ENCODE measurements at places on chromosomes 6 and 20.

DNA sequence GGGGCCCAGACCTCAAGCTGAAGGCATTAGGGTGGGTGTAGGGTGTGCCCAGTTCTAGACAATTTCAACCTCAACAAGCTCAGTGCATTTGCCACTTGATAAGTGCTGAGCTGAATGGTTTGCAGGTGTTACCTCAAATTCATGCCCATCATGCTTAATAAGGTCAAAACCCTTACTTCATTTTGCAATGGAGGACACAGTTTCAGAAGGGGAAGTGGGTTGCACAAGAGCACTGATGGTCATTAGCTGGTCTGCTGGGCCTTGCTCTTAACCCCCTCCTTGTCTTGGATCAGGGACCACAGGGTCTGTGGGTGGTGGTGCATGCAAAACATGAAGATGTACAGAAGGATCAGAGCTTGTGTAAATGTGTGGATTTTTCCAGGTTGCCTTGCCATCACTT is 71.0 kb upstream of the SIRPA start:
- DNase-seq, result no peak

- no peak for DNase-seq
Observed at GRCh38 chr6:118714756-118715155, 63.4 kb upstream of the CEP85L start.

DNA sequence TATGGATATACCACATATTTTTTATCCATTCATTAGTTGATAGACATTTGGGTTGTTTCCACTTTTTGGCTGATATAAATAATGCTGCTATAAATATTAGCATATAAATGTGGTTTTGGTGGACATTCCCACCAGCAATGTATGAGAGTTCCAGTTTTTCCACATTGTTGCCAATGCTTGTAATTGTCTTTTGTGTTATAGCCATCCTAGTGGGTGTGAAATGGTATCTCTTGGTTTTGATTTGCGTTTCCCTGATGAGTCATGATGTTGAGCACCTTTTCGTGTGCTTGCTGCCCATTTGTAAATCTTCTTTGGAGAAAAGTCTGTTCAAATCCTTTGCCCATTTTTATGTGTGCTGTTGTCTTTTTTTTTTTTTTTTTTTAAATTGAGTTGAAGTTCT is 54.4 kb downstream of the DHX35 start:
- no peak for DNase-seq

DNA sequence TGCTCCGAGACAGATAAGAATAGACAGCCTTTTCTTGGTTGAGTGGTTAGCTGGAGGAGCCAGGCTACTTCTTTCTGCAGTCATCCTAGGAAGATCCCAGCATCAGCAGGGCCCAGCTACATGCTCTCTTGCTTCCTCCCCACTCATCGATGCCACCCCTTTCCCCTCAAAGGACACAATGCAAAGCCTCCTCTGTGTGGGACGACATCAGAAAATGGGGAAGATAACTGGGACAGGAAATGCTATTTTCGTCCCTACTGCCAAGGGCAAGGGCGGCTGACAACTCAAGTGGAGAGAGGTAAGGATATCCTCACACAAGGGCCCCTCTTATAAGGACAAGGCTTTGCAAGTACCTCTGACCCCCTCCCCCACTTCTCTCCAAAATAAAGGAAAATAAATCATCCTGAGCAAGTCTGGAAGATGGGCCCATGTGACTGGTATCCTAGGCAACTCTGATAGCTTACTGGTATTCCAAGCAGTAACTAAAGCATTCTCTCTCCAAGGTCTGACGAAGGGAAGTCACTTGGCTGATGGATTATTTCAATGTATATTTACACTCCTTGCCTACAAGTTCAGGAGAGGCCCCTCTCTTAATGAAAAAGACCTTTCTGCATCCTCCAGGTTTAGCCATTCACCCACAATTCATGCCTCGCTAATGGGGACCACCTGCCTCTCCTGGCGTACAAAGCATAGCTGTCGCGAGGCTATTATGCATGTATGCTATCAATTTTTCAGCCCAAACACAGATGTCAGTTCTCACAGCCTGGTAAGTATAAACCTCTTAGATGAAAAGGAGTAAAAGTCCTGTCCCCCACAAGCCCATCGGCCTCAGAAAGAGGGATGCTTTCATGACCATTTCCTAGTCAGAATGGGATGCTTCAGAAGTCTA is 11.3 kb downstream of the ELMO2 start:
- no peak for DNase-seq

- peak; percentile 72 for DNase-seq
Observed at GRCh38 chr20:49560646-49561045, 7.3 kb downstream of the PTGIS start.

DNA sequence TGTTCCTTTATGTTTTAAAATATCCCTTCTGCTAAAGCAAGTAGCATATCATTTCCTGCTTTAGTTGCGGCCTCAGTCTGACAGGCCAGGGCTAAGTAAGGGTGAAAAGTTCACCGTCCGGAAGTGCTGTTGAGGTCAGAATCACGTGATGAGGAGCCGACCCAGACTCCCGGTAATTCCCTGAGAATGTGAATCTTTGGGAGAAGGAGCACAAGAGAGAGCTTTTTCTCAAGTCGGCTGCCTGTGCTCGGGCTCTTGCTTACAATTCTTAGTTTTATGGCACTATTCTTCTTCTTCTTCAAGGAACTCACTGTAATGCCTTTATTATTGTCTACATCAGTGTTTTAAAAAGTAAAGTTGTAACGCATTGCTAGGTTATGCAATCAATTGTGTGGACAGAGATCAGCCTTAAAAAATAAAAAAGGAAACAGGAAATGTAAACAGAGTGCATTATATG is 309.3 kb downstream of the PRL start:
- peak; percentile 85 for DNase-seq

DNA sequence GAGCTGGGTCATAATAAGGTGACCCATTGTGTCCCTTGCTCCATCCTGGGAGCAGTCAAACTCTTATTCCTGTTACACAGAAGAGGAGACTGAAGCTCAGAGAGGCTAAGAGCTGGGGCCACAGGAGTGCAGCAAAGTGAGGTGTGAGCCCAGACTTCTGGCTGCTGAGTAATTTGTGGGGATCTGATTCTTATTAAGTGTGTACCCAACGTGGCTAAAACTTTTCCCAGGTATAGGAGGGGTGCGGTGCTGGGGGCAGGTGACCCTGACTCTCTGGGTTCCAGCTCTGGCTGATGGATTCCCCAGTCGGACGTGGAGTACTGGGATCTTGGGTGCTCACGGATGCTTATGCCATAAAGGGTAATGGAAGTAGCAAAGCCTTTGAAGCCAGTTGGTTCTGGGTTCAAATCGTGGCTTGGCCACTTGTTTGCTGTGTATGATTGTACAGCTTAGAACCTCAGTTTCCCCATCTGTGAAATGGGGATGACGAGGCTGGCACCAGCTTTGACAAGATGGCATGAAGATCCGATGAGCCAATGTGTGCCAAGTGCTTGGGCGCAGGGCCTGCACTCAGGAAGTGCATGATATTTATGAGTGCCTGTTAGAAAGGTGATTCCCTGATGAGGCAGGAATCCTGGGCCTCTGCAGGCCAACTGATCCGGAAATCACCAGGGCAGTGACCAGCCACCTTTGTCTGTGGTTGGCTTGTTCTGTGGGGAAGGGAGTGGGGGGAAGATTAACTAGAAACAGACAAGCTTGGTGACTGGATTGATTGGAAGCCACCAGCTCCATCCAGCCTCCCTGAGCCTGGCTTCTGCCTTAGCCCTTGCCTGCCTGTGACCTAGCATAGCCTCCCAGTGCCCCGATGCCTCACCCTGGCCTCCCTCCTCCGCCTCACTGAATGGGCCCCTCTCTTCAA is 6.0 kb downstream of the SRC start:
- peak; percentile 52 for DNase-seq

DNA sequence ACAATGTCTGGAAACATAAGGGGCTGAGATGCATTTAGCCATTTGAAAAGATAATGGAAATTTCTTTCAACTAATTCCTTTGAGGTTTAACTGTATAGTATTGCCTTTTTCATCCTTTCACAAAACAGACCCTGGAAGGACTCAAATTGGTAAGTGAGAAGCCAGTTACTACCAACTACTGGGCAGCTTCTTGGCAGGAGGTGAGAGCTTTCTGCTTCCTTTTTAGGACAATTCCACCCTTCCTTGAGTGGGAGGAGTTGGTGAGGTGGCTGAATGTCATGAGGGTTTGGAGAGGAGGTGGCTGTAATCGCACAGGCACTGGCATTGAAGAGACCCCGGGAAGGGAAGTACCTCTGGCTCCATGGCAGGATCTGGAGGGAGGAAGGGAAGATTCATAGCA is 341.1 kb downstream of the NRN1 start:
- no peak for DNase-seq

DNA sequence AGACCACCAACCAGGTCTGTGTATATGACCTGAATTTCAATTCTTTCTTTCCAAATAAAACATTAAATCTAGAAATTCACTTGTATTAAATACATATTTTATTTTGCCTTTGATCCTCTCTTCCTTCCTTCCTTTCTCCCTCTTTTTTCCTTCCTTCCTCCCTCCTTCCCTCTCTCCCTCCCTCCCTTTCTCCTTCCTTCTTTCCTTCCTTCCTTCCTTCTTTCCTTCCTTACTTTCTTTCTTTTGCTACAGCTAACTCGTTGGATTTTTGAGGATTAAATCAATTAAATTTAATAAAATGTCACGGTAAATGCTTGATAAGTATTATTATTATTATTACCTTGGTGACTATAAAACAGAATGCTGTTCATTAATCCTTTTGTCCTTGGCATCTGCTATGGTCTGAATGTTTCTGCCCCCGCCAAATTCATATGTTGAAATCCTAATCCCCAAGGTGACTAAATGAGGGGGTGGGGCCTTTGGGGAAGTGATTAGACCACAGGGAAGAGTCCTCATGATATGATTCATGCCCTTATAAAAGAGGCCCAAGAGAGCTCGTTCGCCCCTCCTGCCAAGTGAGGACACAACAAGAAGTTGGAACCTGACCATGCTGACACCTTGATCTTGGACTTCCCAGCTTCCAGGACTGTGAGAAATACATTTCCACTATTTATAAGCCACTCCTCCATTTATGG is 67.6 kb upstream of the BTBD3 start:
- no peak for DNase-seq

GRCh38 chr6:100475554-100476320 is 11.0 kb upstream of the SIM1 start:
- no peak for DNase-seq

DNA sequence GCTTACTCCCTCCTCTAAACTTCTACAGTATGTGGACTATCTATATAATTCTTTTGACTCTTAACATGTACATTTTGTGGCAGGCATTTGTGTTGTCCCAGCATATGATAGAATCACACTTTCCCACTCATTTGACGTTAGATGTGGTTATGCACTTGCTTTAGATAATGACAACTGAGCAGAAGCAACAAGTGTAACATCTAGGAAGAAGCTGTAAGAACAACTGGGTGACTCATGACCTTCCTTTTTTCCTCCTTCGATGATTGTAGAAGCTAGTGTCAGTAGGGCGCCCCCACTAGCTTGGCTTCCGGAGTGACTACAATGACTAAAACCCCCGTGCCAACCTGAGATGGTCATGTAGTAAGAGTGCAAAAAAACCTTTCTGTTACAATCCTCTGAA is 74.6 kb upstream of the CEP85L start:
- no peak for DNase-seq

- DNase-seq, result no peak
Observed at GRCh38 chr6:35471836-35472345, 3.7 kb downstream of the RPL10A start.

GRCh38 chr20:63626424-63627128 is at the start of gene GMEB2:
GMEB2 (minus strand) TSS chr20:63627101; CDS start chr20:63619397, 7,704 bp downstream.
- DNase-seq, result peak; percentile 86

- no peak for DNase-seq
Observed at GRCh38 chr20:16518784-16519084, 54.5 kb downstream of the KIF16B start.

- no peak for DNase-seq
Observed at GRCh38 chr20:32285621-32286371, 8.3 kb downstream of the KIF3B start.

DNA sequence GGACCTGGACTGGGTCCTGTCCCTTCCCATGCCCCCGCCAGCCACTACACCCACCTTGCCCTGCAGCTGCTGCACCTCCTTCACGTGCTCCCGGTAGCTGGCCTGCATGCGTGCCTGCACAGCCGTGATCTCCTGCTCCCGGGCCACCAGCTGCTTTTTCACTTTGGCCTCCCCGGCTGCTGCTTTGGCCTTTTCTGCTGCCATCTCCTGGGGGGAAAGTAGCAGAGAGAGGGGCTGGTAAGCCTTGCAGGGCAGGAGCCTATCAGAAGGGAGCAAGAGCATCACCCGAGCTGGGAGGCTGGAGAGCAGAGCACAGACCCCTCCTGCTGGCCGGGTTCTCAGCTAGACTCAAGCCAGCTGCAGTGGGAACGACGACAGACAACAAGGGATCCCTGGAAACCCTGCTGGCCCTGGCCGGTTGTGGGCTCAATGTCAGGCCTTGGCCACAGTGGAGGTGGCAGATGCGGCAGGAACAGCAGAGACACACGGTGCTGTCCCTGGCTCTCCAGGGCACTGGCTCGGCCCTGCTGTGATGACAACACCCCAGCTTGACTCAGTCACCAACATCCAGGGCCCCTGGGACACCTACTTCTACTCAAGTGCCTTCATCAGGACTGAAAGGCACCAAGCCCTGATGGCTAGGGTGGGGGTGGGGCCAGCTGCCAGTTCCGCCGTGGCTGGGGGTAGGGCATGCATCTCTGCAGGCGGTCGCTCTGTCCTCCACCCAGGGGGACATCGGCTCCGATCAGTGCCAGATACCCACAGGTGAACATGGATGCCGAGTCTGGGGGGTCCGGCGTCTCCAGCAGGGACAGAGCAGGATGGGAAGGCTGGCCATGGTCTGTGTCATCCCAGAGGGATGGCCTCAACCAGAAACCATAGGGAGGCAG is 45.3 kb downstream of the RRBP1 start:
- DNase-seq, result no peak

- no peak for DNase-seq
Observed at GRCh38 chr6:52360601-52361413, 1.1 kb upstream of the PAQR8 start.

- DNase-seq, result no peak
Observed at GRCh38 chr6:100446115-100447080, 18.3 kb downstream of the SIM1 start.

- no peak for DNase-seq
Observed at GRCh38 chr20:58571356-58571692, 56.1 kb upstream of the APCDD1L start.

DNA sequence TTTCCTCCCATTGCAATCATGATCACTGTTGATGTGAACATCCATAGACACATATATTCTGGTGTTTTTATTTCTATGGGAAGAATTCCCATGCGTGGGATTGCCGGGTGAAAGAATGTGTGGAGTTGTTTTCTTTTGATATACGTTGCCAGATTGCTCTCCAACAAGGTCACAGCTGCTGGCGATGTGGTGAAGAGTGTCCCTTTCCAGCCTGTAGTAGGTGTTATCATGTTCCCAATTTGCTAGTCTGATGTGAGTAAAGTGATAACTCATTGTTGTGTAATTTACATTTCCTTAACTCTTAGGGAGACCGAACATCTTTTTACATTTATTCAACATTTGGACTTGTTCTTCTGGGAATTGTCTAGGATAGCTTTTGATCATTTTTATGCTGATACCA is 14.5 kb upstream of the ELMO2 start:
- DNase-seq, result no peak

GRCh38 chr6:26366504-26366903 is 1.5 kb downstream of the BTN3A2 start:
- DNase-seq, result no peak
